Activated T-cell treated with anti-CD3 and anti-CD28 coated beads, Interleukin-2, amount 50 U/mL, for 72 hours (primary cell): ENCODE measurements at places on chromosomes 1 and 21. TPM values are rescaled to one million over a fixed set of nuclear protein-coding genes. Genes with fewer than 3 reads are reported as not detected.

DNA sequence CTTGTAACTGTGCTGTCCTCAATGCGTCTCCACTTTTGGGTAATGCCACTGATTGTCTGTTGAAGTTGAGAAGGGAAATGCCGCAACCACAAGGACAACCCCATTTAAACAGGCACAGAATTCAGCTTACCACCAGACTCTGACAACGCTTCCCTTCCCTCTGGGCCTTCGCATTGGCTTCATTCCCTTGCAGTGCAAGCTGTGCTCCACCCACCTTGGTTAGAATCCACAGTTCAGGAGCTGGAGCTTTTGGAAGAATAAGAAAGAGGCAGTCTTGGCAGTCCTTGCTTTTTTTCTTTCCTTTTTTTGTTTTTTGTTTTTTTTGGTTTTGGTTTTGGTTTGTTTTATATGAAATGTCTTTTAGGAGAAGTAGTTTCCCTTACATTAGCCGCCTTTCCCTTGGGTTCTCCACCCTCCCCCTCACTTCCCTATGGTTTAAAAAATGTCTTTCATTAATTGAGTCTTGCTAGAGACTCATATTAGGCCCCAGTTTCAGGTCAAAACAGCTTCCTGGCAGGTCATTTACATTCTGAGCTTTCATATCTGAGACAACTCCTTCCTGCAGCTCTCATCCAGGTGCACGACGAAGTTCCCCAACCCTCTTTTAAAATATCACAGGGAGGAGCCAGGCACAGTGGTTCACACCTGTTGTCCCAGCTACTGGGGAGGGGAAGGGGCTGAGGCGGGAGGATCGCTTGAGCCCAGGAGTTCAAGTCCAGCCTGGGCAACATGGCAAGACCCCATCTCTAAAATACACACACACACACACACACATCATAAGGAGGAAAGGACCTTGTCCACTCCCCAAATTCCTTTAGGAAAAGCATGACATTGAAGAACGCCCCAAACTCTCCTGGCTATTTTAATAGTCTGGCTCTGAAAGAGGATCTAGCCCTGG is 20.7 kb upstream of the LAX1 start:
- peak; percentile 12 for DNase-seq
- H3K4me3 ChIP-seq = peak overlapping the region; percentile 83
- peaks cover 4% of the 10 kb centered on the region for H3K36me3 ChIP-seq
- peak overlapping the region; percentile 87 for H3K27ac ChIP-seq
- H3K4me1 ChIP-seq = peaks cover 24% of the 10 kb centered on the region
- no peaks in the 10 kb centered on the region for H3K27me3 ChIP-seq

DNA sequence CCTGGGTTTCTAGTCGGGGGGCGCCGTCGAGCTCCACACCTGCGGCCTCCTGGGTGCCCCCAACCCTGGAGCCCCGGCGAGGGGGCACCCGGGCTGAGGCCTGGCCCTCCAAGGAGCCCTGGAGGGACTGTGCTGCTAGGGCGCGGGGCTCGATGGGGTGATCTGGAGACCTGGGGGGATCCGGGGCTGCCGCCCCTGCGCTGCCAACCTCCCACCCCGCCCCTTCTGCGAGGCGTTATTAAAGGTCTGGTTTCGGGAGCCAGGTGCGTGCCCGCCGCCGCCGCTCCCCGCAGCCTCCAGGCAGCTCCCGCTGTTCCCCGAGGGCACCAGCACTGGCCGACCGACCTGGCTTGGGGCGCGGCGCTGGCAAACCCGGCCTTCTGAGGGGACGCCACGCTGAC is 746 bp upstream of the POFUT2 start:
- no peaks in the 10 kb centered on the region for H3K27me3 ChIP-seq
- H3K27ac ChIP-seq = no peak overlapping the region
- peaks cover 20% of the 10 kb centered on the region for H3K4me1 ChIP-seq
- no peaks in the 10 kb centered on the region for H3K36me3 ChIP-seq
- H3K4me3 ChIP-seq = peak overlapping the region; percentile 87
- DNase-seq = no peak

DNA sequence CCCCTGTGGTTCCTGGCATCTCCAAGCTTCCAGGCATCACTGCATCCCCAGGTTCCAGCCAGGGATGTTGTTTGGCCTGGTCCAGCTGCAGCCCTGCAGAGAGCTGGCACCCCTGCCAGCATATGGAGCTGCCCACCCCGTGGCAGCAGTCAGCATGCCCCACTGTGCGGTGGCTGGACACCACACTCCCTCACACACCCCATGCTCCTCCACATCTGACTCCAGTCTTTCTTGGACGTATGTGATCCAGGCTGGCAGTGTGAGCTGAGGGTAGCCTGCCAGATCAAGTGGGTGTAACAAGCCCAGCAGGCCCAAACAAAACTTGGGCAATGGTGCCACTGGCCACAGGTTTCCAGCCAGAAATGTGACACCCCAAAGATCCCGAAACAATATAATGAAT is 620.4 kb downstream of the RWDD3 start:
- H3K27me3 ChIP-seq = no peaks in the 10 kb centered on the region
- H3K4me1 ChIP-seq = no peaks in the 10 kb centered on the region
- H3K4me3 ChIP-seq = no peak overlapping the region

DNA sequence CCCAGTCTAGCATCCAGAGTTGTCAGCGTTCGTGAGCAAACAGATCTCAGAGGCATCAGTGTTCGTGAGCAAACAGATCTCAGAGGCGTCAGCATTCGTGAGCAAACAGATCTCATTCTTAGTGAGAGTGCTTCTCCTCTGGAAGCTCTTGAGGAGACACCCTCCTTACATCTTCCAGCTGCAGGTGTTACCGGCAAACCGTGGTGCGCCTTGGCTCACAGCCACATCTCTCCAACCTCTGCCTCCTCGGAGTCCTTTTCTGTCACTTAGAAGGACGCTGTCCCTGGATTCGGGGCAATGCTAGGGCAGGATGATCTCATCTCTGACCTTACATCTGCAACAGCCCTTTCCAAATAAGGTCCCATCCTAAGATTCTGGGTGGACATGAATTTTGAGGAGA is 14.6 kb upstream of the UMODL1 start:
- H3K36me3 ChIP-seq = no peaks in the 10 kb centered on the region
- H3K27ac ChIP-seq = no peak overlapping the region
- no peak overlapping the region for H3K4me3 ChIP-seq

- no peak overlapping the region for H3K4me3 ChIP-seq
- H3K27ac ChIP-seq = no peak overlapping the region
- no peaks in the 10 kb centered on the region for H3K36me3 ChIP-seq
- no peaks in the 10 kb centered on the region for H3K27me3 ChIP-seq
- DNase-seq = no peak
These were observed 125.7 kb downstream of the FMN2 start for GRCh38 chr1:240217403-240217802.

DNA sequence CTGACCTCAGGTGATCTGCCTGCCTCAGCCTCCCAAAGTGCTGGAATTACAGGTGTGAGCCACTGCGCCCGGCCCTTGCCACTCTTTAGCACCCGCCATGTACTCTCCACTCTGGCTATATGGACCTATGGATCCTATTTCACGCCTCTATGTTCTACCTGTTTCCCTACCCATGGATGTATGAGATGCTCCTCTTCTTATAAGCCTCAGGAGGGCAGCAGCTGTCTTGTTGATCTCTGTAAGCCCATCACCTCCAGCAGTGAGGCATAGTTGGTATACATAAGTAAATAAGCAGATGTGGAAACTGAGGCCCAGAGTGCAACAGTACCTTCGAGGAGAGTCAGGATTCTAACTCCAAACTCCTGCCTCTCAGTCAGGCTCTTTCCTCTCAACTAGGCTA is 24.7 kb upstream of the ARTN start:
- no peak overlapping the region for H3K27ac ChIP-seq
- no peak overlapping the region for H3K4me3 ChIP-seq

DNA sequence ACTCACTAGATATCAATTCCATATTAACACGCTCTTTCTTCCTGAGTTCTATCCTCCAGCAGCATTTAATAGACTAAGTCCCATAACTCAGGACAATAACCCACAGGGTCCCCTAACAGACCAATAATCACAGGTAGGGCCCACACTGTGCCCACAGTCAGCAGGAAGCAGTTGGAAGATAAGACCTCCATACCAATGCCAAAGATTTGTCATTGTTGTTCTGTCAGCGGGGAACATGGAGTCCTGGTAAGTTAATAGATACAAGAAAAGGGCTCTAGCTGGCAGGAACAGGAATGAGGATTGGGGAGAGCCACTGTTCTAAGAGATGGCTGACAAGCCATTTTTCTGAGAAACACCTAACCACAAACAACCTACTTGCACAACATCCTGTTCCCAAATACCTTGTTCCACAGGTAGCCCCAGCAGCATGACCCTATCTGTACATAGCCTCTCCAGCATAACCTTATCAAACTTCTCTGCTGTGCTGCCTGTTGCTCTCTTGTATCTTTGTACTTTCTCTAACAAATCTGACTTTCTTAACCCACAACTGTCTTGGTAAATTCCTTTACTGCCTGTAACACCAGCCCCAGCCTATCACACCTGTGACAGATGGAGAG is 142.0 kb upstream of the KCNJ15 start:
- DNase-seq = no peak
- H3K27ac ChIP-seq = no peak overlapping the region
- H3K4me3 ChIP-seq = no peak overlapping the region
- H3K4me1 ChIP-seq = no peaks in the 10 kb centered on the region

The SPOCD1 gene
- 1.0 TPM for total RNA-seq

The LYPLA2 gene
- 63.4 TPM for total RNA-seq
